ENCODE measurements at places on chromosomes 3 and 15.

GRCh38 chr3:148757238-148758215 is 59.8 kb downstream of the AGTR1 start:
- DNase-seq: no peak

DNA sequence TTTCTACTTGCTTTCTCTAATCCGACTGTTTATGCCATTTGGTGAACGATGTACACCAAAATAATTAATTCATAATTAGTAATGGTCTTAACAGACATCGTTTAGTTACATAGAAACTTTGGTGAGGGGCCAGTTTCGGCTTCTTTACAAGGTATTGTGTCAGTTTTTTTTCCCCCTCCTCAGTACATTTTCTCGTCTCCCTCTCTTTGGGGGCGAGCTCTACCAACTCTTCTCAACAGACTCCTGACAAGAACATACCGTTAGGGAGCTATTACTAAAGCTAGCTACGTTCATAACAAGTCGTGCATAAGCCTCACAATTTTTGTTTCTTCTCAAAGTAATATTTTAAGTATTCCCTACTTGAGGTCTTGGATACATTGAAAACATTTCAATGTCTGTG is 1.4 kb downstream of the U2SURP start:
- no peak for DNase-seq

DNA sequence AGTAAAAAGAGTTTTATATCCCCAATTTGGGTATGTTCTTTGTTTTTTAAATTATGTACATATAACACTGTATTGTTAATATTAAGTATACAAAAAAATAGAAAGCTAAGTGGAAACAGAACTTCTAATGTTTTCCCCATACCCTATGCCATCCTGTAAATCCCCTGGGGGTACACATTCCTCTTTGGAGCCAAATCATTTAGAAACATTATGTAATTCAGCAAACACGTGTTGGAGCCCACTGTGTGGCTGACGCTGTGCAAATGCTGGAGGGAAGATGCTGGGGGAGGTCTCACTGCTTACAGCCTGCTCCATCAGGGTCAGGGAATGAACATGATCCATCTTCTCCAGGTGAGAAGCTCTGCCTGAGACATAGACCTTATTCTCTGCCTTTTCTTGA is 52.8 kb downstream of the CRTC3 start:
- DNase-seq: no peak

GRCh38 chr3:86938416-86939105 is 52.4 kb downstream of the VGLL3 start:
- DNase-seq: no peak

DNA sequence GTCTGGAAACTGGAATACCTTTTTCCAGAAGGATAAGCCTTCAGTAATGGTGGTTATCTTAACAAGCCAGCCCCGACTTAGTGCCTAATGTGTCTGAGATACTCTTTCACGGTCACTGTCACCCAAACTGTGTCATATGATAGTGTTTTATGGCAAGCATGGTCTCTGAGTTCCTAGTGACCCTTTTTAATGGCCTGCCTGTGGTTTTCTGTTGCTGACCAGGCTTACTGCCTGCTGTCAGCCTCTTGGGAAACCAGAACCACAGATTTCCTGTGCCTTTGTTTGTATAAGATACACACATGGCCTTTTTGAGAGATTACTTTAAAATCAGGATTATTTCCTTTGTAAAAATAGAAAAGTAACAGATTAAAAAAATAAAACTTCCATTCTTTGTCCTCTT is 22.4 kb downstream of the HPS3 start:
- DNase-seq: no peak

- DNase-seq: no peak
Observed at GRCh38 chr3:170953229-170953628, 44.8 kb upstream of the EIF5A2 start.

GRCh38 chr3:51708216-51708845 is 1.5 kb downstream of the GRM2 start:
- DNase-seq: no peak

DNA sequence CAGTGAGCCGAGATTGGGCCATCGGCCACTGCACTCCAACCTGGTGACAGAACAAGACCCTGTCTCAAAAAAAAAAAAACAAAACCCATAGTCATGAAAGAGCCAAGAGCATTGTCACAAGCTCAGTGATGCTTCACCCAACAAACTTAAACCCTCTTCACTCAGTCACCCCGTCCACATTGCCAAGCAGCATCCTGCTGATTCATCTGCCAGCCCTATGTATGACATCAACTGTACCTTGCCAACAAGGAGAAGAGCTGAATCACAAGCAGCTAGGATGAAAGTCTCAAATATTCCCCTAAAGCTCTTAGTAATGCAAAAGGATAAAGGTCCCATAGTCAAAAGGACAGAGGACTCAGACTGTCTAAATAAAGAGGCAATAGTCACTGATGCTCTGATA is 90.0 kb downstream of the ANO10 start:
- DNase-seq: peak; percentile 2

DNA sequence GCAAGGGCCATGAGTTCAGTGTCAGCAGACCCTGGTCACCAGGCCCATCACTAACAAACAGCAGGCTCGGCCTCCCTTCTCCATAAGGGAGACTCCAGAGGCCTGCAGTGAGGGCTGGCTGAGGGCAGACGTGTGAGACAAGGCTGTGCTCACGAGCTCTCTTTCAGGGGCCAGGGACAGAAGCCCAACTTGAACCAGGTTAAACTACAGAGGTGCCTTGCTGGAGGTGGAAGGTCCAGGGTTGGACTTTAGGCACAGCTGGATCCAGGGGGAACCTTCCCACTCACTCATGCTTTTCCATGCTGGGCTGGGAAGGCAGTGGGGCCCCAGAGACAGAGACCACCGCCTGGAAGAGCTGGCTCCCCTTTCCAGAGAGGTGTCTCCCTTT is 19.0 kb downstream of the CFAP100 start:
- no peak for DNase-seq

- no peak for DNase-seq
Observed at GRCh38 chr3:173938159-173938558, 540.6 kb downstream of the NLGN1 start.

- no peak for DNase-seq
Observed at GRCh38 chr15:45338417-45338816, 39.9 kb downstream of the GATM start.

DNA sequence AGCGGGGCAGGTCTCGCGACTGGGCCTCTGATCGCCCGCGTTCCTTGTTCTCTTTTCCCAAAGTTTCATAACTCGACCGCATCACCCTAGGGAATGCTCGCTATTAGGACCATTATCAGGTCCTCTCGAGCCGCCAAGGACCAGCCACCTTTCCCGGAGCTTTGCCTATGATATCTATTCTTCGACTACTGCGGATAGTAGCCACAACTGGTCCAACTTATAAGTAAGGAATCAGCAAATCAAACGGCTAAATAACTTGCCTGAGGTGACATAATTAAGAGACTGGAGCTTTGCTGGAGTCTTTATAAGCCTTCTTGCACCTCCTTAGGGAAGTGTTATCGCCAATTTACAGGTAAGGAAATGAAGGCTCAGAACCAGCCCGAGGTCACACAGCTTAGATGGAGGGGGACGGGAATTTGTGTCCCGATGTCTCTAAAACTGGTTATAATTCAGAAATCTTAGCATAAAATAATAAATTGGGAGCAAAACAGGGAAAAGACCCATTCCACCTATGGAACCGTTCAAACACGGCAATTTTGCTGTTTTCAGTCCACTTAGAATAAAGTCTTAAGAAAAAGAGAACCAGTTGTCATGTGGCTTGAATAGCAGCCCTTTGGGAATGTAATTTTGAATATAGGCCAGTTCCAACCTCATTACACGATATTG is 479 bp upstream of the PLD1 start:
- no peak for DNase-seq

- no peak for DNase-seq
Observed at GRCh38 chr3:159765030-159765859, 223.4 kb upstream of the IL12A start.

DNA sequence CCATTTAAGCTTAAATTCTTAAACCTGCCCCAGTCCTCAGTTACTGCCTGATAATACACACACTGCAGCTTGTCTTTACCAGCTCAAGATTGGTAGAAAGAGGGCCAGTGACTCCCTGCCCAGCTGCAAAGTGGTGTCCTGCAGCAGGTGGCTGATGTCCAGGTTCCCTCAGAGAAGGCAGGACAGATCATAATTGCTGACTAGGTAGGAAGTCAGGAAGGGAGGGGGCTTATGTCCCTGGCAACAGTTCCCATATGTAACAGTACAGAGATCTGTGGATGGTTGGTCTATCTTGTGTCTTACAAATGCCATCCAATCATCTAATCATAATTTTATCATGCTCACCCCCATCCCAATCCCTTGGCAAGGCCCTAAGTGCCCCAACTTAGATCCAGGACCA is 492.1 kb upstream of the PPP2R3A start:
- DNase-seq: no peak

DNA sequence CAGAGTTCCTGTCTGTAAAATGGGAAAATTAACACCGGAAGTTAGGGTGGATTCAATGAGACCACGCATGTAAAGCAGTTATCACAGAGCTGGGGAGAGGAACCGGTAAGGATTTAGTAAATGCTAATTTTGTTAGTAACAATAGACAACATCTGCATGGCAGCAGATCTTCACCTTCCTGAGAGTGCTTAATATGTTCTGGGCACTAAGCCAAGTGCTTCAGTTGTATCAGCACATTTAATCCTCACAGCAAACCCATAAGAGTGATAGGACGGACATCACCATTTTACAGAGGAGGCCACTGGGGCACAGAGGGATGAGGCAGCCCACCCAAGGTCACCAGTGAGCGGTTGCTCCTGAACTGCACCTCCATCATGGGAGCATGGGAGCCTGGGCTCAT is 189.4 kb downstream of the WNT5A start:
- no peak for DNase-seq

- DNase-seq: no peak
Observed at GRCh38 chr3:160081958-160082533, 93.4 kb downstream of the IL12A start.

GRCh38 chr3:27360113-27361078 is 8.8 kb downstream of the NEK10 start:
- no peak for DNase-seq

GRCh38 chr3:39190281-39191025 is 1.9 kb downstream of the XIRP1 start:
- no peak for DNase-seq

- no peak for DNase-seq
Observed at GRCh38 chr3:74267131-74267530, 347.3 kb downstream of the CNTN3 start.

GRCh38 chr3:143951351-143951971 is 20.2 kb upstream of the DIPK2A start:
- no peak for DNase-seq

DNA sequence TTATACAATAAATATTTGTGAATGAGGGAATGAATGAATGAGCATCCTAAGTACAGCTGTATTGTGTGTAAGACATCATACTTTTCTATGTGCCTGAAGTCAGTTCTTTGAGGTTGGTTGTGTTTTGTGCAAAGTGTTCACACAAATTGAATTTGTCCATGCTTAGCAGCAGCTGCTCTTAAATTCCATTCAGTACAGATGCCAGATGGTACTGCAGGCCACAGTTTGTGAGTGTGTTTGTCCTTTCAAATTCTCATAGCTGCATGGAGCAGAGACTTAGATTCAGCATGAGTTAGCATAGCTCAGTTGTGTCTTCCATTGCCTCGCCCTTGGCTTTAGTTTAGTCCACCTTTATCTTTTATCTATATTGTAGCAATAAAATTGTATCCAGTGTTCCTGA is 3.8 kb upstream of the ZNF385D start:
- no peak for DNase-seq

DNA sequence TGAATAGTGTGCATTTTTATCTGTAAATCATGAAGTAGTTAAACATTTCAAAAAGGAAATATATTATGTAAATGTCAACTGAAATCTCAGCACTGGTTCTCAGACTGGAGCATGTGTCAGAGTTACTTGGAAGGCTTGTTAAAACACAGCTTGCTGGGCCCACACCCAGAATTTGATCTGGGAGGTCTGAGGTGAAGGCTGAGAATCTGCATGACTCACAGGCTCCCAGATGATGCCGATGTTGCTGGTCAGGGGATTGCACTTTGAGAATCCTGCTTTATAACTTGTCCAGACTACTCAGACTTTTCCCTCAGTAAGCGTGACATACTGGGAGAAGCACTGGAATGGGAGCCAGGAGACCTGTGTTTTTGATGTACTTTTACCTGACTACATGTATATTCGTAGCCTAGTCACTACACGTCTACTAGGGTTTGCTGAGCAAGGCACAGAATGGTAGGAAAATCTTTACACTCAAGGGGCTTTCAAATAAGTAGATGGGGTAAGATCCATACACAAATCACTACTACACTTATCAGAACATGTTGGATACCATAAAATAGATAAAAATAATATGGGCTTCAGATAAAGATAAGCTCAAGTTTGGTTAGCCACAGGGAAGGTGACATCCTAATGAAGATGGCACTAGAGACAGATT is 77.1 kb upstream of the MEX3B start:
- no peak for DNase-seq

DNA sequence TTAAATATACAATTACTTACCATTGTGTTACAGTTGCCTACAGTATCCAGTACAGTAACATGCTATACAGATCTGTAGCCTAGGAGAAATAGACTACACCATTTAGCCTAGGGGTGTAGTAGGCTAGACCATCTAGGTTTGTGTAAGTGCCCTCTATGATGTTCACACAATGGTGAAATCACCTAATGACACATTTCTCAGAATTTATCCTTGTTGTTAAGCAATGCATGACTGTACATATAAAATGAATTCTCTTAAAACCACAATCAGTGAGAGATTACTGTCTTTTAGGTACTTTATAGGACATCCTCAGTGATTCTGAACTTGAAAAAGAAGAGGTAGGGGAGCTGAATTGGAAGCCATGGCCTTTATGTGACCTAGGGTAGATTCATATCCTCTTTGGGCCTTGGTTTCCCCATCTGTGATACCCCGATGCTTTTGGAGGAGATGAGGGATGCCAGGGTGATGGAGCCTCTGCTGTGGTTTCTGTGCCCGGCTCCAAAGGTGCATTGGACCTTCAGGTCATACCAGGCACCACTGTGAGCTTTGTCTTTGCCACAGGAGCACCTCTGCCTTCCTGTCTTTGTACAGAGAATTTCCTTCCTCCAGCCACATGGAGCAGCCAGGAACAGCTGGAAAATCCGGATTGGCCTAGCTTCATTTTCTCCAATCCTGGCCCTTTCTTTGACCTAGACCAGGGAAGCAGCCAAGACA is 51.9 kb upstream of the FLNB start:
- no peak for DNase-seq

GRCh38 chr3:49165771-49166751 is at the start of gene CCDC71:
TSS of gene CCDC71 (minus strand) at chr3:49166331. CDS start at chr3:49164208, 2,123 bp downstream.
- peak; percentile 60 for DNase-seq

GRCh38 chr3:161649900-161650484 is 153.4 kb downstream of the OTOL1 start:
- DNase-seq: no peak

GRCh38 chr15:55267401-55268175 is 22.0 kb downstream of the RAB27A start:
- peak; percentile 53 for DNase-seq

GRCh38 chr15:82921242-82921641 is 31.3 kb downstream of the HOMER2 start:
- DNase-seq: no peak

DNA sequence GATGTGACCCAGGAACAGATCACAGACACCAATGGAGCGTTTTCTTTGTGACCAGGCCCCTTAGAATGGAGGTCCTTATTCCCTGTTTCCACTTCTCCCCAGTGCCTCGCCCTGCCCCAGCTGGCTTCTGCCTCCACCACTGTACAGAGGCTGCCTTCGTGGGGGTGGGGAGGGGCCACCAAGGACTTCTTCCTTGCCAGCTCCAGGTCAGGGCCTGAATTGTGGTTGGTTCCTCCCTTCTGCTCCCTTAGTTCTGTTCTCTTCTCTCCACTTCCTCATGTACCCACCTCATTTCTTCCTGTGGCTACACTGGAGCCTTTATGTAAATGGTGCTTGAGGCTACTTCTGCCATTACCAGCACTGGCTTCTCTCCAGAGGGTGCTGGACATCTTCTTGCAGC is 16.4 kb downstream of the TGM4 start:
- no peak for DNase-seq
